ENCODE measurements at places on chromosomes 2 and 18.

DNA sequence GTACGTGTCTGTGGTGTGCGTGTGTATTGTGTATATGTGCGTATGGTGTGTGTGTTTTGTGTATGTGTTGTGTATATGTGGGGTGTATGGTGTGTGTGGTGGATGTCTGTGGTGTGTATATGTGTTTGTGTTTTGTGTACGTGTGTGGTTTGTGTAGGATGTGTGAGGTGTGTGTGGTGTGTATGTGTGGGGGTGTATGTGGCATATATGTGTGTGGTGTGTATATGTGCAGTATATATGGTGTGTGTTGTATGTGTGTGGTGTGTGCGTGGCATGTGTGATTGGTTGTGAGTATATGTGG, 101.3 kb downstream of the CLIP4 start:
- no peak for DNase-seq

- DNase-seq: no peak
Observed at GRCh38 chr2:5696404-5696944, 4.3 kb downstream of the SOX11 start.

DNA sequence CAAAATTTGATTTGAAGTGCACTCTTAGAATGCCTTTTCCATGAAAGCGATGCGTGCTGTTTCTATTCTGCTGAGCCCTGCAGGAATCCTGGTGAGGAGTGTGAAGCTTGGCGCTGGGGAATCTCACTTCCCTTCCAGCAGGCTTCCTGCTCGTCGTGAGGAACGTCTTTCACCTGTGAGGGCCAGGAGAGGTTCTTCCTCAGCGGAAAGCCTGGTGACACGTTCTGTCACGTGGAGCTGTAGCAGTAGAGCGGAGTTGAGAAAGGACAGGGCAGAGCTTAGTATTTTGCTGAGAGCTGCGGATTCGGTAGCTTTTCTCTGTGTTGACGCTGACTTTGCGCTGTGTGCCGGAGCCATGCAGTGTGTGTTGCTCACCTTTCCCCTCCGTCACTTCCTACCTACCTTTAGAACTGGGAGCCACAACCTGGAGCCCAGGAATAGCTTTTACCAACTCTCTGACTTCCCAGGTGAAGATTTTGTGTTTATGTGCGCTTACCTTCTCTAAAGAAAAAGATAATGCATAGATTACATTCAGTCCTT, 294.8 kb downstream of the PTGR3 start:
- DNase-seq: no peak

DNA sequence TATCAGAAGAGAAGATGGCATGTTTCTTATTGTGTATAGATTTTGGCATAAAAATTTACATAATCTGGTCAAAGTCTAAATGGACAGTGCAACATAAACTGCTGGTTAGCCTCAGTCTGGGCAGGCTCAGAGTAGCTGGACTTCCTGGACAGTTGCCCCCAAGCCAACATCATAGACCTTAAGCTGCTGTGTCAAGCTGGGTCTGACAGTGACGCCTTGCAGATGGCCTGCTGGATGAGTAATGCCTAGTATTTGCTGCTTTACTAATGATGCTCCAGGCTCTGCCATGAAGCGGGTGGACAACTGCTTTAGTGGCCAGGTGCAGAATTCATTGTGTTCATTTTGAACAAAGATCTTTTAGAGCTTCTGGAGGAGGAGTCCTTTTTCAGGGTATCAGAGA, 603.7 kb upstream of the ZEB2 start:
- no peak for DNase-seq

DNA sequence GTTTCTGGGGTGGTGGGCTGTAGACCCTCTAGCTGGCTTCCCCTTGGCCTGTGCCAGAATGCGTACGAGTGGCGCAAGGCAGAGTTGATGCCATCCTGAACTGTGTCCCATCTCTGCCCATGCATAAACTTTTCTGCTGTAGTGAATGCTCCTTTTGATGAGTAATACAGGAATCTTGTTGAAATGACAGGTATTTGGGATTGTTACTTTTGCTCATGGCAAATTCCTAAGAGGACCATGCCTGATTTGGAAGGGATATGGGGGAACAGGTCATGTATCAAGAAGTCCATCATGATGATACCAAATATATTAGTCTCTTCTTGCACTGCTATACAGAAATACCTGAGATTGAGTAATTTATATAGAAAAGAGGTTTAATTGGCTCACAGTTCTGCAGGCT, 648.0 kb downstream of the SLC4A3 start:
- DNase-seq: no peak

DNA sequence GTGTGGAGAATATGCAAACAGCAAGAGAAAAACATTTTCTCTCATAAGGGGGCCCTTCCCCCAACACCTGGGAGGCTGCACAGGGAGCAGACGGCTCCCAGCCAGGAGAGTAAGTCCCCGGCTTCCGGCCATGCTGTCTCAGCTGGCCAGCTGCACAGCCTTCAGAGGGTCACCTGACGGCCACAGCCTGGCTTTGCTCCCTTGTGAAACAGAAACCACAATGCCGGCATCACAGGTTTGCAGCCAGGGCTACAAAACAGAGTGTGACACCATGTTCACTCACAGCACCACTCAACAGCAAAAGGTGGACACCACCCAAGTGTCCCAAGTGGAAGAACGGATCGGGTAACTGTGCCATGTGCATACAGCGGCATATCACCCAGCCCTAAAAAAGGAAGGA, 86.9 kb upstream of the GPC1 start:
- no peak for DNase-seq

DNA sequence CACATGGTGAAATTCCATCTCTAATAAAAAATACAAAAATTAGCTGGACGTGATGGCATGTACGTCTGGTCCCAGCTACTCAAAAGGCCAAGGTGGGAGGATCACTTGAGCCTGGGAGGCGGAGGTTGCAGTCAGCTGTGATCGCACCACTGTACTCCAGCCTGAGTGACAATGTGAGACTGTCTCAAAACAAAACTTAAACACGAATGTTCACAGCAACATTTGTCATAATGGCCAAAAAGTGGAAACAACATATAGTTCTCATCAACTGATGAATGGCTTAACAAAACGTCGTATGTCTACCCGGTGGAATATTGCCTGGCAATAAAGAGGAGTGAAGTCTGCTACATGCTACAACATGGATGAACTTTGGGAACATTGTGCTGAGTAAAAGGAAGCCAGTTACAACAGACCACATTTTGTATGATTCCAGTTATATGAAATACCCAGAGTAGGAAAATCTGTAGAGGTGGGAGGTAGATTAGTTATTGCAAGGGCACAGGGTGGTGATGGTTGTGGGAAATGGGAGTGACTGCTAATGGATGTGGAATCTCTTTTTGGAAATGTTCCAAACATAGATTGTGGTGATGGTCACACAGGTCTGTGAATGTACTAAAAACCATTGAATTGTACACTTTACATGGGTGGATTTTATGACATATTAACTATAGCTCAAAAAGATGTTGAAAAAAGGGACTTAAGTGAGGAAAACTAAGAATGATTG, 478.2 kb downstream of the PTPRM start:
- DNase-seq: no peak

GRCh38 chr2:204064119-204064518, 127.6 kb downstream of the ICOS start:
- no peak for DNase-seq

GRCh38 chr2:234951664-234952269, at the start of gene SH3BP4:
SH3BP4 (plus strand) TSS chr2:234952017; CDS start chr2:235035003, 82,986 bp downstream.
- peak; percentile 42 for DNase-seq

DNA sequence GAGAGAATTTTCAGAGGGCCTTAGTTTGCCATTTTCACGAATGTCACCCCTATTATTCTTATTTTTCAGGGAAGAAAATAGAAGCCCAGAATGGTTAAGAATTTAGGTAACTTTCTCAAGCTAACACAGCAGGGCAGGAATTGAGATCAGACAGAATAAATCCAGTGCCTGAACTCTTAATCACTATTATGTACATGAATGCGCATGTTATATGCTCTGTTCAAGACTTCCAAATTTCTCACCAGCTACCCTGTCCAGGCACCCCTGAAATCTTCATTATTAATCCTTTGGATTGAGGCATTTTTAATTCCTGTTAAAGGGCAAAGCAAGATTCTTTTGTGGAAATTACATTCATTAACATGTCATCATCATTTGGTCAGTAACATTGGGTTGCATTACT, 218.4 kb downstream of the ACTR3 start:
- no peak for DNase-seq

- peak; percentile 24 for DNase-seq
Observed at GRCh38 chr18:35592298-35592697, 10.8 kb downstream of the GALNT1 start.

- no peak for DNase-seq
Observed at GRCh38 chr2:176960736-176961520, 251.7 kb upstream of the HNRNPA3 start.

DNA sequence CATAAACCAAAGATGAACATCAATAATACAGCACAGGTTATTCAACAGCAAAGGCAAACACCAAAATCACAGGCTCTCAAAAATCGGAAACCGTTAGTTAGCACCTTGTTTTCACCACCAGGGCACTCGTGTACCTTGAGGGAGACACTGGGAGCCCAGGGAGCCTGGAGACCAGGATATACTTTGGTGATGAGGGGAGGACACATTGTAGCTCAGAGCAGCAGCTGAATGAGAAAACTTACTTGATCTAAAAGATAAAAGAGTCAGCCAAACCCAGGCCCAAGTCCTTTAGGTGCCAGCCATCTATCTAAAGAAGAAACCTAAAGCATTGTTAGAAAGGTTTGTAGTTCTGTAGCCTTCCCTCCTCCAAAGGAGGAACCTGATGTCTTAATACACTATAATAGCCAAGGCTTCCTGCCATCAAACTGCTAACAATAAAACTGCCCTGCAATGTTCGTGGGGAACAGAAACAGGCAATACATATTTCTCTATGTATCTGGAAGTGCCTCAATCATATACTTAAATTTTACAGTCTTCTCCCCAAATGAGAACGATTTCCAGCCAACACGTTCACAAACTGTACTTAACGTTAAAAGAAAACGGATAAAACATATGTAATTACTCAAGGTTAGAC, 19.3 kb downstream of the BCL11A start:
- no peak for DNase-seq

DNA sequence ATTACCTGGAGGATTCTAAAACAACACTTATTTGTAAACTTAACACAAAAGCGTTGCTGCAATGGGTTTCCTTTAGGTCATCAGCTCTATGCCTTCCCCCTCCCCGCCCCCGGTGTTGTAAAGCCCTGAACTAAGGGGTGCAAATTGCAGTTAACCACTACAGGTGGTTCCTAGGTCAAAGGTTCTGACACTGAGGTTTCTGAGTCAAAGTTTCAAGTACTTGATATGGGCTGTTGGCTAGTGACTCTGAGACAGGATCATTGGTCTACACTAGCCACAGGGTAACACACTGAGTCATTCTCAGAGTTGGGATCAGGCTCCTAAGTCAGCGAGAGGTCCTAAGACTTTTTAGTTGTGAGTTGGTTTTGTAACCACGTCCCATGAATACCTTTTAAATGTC, 15.4 kb downstream of the IL1B start:
- peak; percentile 39 for DNase-seq

- no peak for DNase-seq
Observed at GRCh38 chr2:186126181-186126580, 359.9 kb upstream of the ZC3H15 start.

DNA sequence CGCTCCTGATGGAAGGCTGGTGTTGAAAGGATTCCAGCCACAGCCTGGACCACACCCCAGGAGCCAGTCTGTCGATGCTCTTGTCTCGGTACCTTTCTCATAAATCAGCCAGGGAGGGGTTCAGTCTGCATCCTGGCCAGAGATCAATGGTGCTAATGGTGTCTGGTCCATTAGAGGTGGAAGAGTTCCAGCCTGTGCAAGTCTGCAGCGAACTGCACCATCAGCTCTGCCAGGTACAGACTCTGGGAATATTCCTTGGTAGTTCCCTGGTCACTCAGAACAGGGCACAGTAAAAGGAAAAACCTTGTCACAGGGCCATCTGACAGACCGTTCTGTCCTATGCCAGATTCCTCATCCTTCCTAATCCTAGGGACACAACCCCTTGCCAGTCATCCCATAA, 164.3 kb downstream of the MTCL1 start:
- no peak for DNase-seq

DNA sequence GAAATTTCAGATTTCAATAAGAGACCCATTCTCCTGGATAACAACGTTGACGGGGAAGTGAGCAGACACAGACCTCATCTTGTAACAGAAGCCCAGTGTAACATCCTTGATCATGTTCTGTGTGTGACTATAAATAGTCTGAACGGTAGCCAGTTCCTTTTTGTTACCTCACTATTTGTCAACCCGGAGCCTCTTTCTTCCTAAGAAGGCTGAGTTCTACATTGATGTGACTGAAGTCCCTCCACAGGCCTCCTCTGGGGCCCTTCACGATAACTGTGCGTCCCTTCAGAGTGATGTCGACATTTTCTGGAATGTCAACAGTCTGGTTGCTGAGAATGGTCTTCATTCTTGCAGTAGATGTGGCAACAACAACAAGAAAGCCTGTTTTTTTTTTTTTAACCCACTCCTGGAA, 6.3 kb upstream of the PLEKHM3 start:
- no peak for DNase-seq

DNA sequence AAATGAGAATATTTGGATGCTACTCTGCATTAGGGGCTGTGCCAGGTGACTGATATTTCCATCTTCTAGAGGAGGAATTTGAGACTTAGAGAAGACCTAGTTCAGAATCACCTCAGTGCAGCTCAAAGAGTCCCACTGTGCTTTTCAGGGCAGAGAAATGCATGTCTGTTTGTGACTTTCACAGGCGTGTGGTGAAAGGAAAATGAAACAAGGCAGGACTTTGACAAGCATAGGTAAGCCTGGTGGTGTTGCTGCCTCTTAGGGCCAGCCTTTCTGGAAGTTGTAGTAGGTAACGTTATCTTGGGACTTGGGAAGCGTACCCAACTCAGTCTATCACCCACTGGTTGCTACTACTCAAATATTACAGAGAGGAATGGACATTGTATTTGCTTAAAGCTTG, 2.6 kb downstream of the GPR39 start:
- DNase-seq: no peak

GRCh38 chr2:137921105-137921880, 43.0 kb upstream of the HNMT start:
- DNase-seq: no peak

GRCh38 chr2:145715601-145716000, 1195.7 kb upstream of the ZEB2 start:
- DNase-seq: no peak

DNA sequence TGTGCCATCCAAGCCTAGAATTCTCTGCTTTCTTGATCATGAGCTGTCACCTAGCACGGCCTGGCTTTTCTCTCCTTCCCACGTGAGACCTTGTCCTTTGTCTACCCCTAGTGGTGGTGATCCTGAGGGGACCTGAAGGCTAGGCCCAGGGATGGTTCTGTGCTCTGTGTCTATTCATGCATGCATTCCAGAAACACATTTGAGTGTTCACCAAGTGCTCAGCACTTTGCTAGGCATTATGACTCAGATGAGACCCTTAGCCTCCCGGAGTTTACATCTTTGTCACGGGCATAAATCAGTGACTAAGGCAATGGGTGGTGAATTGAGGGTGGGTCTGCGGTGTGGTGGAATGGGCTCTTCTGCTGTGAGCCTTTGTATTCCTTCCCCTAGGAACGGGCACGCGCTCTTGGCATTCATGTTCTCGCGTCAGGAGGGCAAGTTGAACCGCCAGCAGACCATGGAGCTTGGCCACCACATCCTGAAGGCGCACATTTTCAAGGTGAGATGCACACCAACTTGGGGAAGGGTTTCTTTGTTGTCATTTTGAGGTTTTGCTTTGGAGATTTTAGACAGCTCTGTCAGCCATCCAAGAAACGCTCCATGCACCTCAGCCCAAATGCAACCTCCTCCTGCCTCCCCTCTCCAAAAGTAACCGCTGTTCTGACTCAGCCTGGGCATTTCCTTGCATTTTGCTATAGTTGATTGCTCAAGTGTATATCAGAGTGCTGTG, 100.9 kb downstream of the WDSUB1 start:
- peak; percentile 38 for DNase-seq

GRCh38 chr18:36064027-36064808, 3.1 kb downstream of the RPRD1A start:
- no peak for DNase-seq

- no peak for DNase-seq
Observed at GRCh38 chr2:172046080-172046678, 39.1 kb upstream of the DLX1 start.

Measured in activated naive CD4-positive, alpha-beta T cell treated with anti-CD3 and anti-CD28 coated beads for 36 hours (primary cell).